ENCODE measurements at places on chromosomes 16 and 17. TPM values are rescaled to one million over a fixed set of nuclear protein-coding genes. Genes with fewer than 3 reads are reported as not detected.

The FBXW10 gene
- 0.21 TPM for total RNA-seq

The EFNB3 gene
- not detected for total RNA-seq

The OSBPL7 gene
- 2.7 TPM for total RNA-seq

The CDR2L gene
- 23.4 TPM for total RNA-seq

The WNT9B gene
- not detected for total RNA-seq

The GRAP gene
- not detected for total RNA-seq

The HOXB5 gene
- not detected for total RNA-seq

The HSD11B2 gene
- total RNA-seq = 1.9 TPM

The NPIPA8 gene
- 0.48 TPM for total RNA-seq

The KRT15 gene
- 92.7 TPM for total RNA-seq

The GCGR gene
- not detected for total RNA-seq

The MT1M gene
- 12.5 TPM for total RNA-seq

The ARHGAP44 gene
- 0.64 TPM for total RNA-seq
